ENCODE measurements at places on chromosomes 3 and 15. TPM values are rescaled to one million over a fixed set of nuclear protein-coding genes. Genes with fewer than 3 reads are reported as not detected.

DNA sequence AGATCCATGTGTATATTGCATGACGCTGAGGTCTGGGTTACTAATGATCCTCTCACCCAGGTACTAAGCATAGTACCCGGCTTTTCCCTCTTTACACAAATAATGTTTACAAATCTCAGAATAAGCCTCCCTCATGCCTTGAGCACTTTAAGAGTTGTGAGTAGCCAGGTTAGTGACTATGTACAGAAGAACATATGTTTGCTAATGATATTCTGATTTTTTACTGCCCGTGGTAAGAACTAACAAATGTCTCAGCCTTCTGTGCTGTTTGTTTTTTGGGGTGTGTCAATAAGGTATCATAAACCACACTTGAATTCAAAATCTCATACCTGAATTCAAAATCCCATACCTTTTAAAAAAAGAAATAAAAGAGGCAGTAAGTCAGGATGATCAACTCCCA is 59.5 kb downstream of the ABCC5 start:
- no peak for DNase-seq

GRCh38 chr15:66599536-66600239 is 33.9 kb upstream of the LCTL start:
- no peak for DNase-seq

DNA sequence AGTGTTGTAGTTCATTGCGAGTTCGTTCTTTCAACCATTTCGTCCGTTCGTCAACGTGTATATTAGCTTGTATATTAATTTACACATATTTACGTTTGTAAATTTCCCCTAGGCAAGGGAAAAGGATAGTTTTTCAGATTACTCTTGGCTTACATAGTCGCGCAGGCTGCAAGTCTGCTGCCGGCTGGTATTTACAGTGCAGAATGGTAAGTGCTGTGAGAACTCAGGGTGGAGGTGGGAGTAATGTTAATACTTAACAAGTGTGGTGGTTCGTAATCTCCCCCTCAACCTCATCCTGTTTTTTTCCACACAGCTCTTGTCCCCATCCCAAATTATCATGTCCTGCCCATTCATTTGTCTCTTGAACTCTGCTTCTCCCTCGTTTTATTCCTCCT is 766 bp downstream of the FAM98B start:
- no peak for DNase-seq

DNA sequence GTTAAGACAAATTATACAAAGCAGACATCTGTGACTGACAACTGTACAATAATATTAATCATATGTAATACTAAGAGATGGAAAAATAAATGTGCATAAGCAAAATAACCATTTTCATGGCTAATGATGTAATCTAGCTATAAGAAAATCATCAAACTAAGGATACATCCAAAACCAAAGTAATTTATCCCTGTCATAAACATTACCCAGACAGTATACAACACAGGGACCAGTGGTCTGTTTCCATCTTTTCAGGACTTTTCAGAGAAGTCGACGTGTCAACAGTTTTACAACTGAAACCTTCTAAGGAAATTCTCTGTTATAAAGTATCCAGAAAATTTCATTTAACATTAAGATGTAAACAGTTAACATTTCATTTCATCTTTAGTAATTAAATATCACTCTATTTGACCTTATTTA is 11.0 kb downstream of the THBS1 start:
- DNase-seq = no peak

DNA sequence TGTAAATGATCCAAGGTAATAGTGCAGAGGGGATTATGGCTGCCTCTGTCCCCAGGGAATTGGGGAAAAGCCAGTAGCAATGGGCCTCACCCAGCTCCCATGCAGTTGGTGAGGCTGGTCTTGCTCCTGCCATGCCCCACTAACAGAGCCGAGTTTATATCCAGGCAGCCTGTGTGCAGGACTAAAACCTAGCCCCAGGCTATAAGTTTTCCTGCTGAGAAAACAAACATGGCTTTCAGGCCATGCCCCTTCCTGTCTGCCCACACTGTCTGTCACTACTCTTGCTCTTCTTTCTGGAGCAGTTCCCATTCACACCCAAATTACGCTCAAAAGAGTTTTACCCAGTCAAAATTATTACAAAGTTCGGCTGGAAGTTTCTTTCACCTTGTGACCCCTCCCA is 73.5 kb upstream of the SPATA16 start:
- DNase-seq = no peak

GRCh38 chr3:71219744-71220638 is 363.5 kb downstream of the FOXP1 start:
- DNase-seq = peak; percentile 79

DNA sequence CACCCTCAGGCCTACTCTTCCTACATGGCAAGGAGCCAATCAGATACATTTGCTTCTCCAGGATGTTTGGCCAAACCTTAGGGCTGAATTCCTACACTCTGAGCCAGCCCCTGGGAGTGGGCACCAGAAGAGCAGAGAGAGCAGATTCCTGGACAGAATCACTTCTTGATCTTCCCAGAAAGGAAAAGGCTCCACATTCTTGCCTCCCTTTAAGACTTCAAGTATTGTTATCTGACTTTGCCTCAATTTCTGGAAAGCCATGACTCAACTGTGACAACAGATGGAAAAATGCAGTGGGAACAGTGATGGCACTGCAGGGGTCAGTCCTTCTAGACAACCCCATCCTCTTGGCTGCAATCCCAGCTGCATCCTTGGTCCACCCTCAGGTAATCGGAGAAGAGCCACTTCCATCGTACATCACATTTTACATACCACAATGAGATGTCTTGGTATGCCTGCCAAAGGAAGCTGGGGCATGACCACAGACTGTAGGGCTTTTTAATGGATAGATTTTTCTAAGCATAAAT is 21.0 kb downstream of the SLCO2A1 start:
- DNase-seq = no peak

GRCh38 chr15:67833710-67834511 is 5.9 kb downstream of the RNU6-1 start:
- peak; percentile 70 for DNase-seq

DNA sequence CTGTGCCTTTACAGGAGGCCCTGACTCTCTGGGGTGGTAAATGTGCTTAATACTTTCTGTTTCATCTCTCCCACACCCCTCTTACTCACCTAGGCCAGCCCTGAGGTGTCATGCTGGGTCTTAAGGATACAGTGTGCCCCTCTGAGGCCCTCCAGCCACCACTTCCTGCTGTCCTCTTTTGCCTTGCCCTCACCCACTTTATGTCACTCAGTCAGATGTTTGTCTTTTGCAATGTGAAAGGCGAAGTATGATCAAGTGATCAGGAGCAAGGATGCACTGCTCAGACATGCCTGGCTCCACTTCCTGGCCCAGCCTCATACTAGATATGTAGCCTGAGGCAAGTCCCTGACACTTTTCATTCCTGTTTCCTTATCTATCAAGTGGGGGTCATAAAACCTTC is 339.0 kb upstream of the NR2E3 start:
- peak; percentile 16 for DNase-seq

DNA sequence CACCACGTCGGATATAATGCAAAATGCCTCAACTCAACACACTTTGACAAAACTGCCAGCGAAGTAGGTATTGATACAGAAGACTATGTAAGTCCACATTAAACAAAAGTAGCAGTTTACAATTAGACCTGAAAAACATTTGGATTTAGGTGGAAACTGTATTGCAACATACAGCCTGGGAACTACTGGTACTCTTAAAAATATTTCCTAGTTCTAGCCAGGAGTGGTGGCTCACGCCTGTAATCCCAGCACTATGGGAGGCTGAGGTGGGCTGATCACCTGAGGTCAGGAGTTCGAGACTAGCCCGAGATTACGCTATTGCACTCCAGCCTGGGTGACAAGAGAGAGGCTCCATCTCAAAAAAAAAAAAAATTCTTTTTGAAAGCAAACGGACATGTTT is 246.2 kb downstream of the ZBTB20 start:
- no peak for DNase-seq

DNA sequence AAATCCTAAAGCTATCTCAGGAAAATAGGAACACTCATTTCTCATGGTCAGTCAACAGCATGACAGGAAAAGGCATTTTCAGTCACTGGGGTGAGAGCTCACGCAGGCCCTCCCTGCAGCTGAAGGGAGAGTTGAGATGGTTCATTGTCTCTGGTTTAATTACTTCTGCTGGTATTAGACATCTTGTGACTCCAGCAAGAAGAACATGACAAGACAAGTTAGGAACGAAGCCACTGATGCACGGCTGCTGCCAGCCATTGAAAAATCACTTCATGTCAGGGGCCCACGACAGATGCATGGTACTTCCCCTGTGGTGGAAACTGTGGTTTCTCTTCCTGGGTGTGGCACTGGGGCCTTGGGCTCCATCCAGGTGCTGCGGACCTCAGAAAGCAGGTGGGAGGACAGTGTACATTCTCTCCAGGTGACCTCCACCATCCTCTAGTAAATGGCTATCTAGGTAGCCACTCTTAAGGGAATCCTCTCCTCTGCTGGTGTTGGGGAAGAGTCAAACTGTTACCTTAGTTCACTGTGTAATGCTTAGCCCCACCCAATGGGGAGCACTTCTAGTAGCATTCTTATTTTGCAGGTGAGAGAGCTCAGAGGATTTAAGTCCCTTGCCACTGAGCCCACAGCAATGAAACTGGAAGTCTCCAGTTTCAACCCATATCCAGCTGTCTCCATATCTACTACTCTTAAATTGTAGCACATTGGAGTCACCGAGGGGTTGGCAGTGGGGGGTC is 274.2 kb downstream of the LRTM1 start:
- DNase-seq = no peak

DNA sequence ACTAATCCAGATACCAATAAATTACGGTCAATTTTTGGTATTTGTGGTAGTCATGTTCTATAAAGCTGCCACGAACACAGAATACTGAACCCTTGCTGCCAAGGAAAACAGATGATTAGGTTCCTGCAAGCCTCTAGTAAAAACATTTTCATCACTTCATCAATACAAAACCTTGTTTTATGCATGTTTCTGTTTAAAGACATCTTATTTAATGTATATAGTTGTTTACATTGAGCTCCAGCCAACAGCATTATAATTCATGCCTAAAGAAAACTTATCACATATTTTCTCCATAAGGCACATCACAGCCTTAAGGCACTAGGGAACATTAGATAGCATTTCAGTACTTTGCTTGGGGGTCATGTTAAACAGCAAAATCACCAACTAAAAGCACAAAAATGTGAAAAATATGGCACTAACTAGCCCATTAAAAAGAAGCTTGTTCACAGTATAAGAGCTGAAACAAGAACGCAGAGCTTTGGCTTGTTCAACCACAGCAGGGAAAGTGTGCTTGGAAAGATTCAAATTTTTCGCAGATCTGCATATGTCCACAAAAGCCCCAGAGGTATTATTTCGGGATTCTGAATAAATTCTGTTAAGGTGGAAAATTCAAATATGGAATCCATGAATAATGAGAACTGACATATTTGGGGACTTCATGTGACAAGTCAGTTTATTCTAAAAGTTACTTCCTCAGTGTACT is 27.7 kb downstream of the POLQ start:
- no peak for DNase-seq

DNA sequence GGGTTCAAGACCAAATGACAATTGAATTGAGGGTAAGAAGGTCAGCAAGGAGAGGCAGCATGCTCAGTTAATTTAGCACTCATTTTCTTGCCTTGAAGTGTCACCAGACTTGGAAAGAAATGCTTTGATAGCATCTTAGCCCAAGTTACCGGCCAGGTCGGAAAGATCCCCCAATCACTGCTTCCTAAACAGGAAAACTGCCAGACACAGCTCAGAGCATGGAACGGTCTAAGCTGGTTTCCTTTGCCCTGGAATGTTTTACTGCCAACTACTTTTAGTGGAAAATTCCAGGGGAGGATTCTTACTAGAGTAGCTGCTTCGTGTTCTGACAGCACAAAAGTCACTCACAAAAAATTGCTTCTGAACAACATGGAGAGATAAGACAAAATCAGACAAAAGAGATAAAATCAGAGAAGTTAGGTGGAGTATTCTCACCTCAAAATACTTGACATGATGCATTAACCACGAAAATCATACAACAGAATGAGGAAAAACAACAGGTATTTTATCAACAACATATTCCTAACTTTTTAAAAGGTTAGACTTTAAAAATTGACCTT is 65.5 kb downstream of the CCR4 start:
- no peak for DNase-seq

DNA sequence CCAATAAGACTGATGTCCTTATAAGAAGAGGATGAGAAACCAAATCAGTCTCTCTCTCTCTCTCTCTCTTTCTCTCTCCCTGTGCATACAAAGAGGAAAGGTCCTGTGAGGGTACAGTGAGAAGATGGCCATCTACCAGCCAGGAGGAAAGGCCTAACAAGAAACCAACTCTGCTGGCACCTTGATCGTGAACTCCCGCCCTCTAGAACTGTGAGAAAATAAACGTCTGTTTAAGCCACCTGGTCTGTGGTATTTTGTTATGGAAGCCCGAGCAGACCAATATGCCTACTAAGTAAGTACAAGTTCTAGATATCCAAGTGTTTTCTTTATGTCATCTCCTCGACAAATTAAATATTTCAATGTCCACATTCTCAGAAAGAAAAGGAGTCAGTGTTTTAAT is 44.9 kb upstream of the TMC3 start:
- no peak for DNase-seq

DNA sequence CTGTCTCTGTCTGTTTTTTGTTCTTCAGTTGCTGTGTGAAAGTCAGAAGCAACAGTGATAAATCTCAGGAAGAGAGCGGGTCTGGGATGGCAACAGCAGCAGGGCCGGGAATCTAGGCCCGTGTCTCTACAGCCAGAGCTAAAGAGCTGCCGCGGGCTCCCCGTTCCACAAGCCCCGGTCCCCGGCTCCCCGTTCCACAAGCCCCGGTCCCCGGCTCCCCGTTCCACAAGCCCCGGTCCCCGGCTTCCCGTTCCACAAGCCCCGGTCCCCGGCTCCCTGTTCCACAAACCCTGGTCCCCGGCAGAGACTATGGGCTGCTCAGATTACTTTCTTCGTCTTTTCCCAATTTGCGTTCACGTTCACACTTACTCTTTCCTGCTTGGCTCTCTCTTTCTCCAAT is 19.5 kb downstream of the RCCD1 start:
- no peak for DNase-seq

DNA sequence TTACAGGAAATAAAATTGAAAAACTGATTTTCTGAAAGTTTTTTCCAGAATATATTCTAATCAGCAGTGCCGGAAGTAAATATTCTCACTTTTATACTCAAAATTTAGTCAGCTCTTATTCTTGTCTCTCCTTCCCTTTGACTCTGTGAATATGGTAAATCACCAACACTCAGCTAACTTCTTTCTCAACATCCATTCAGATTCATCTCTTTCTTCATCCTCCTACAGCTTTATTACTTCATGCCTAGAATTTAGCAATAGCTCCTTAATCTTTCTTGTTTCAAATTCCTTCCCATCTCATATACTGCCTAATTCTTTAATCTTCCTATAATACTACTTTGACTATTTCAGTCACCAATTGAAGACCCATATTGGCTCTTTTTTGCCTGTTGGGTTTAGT is 67.9 kb downstream of the FGF7 start:
- DNase-seq = no peak

- DNase-seq = no peak
These were observed 65.0 kb downstream of the SYNM start for GRCh38 chr15:99169769-99170311.

- DNase-seq = no peak
These were observed 20.7 kb upstream of the OTOL1 start for GRCh38 chr3:161475905-161476304.

Gene LRRC2
- 0.04 TPM for total RNA-seq

Gene GOLGA8T
- not detected for total RNA-seq

Gene GOLGA6D
- total RNA-seq = not detected

Gene ERICH6
- 0.58 TPM for total RNA-seq

Gene DOCK3
- 2.6 TPM for total RNA-seq

Gene NR2E3
- not detected for total RNA-seq

Gene PPM1L
- total RNA-seq = 2.4 TPM

Gene CAMK2N2
- total RNA-seq = 0.18 TPM

Gene DAZL
- total RNA-seq = not detected
